Fibroblast of the aortic adventitia (primary cell): ENCODE measurements at places on chromosomes 7 and 10. TPM values are rescaled to one million over a fixed set of nuclear protein-coding genes. Genes with fewer than 3 reads are reported as not detected.
A peak's percentile ranks its signal among the peaks of the same experiment; 100 is the strongest.

SH2D4B gene
- total RNA-seq = not detected in 2 replicates

PRSS2 gene
- total RNA-seq = not detected in 2 replicates

PPP1R17 gene
- total RNA-seq = not detected in 2 replicates

CNTNAP2 gene
- under 0.01 TPM in 1 of 2 replicates, not detected in the other for total RNA-seq

TNKS2 gene
- 41.5 and 51.2 TPM in 2 replicates for total RNA-seq

SEMA4G gene
- total RNA-seq = 0.25 and 0.81 TPM in 2 replicates

IFIT1B gene
- not detected in 2 replicates for total RNA-seq

EMX2 gene
- total RNA-seq = 0.18 and 1.1 TPM in 2 replicates

PDE6C gene
- total RNA-seq = not detected in 2 replicates

EPO gene
- total RNA-seq = not detected in 2 replicates

GRID1 gene
- total RNA-seq = not detected in 2 replicates

GRCh38 chr10:29313071-29313470 is 24.2 kb downstream of the LYZL1 start:
- DNase-seq = no peak

DNA sequence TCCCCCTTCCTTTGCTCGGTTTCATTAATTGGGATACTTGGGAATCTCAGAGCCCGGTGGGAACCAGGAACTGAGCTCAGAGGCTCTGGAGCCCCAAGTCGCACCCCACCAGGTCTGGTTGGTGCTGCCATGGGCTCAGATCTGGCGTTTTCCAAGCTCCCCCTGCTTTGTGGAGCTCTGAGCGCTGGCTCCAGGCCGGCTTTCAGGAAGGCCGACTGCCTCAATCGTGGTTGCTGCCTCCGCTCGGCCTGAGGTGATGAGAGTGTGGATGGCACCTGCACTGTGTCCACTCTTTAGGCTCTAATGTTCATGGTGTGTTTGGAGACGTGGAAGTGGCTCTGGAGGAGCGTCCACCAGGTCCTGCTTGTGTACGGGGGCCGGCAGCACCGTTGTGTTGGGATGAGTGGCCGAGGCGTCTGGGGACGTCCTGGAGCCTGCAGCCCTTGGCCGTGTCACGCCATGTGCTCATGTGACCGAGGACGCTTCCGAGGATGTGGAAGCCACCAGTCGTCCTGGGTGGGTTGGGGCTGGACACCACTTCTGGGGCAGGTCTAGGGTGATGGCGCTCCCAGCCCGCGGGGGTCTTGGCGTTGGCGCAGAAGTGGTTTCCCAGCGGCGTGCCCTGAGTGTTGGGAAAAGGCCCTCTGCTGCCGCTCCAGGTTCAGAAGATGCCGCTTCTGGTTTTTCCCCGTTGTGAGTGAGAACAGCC is 8.2 kb downstream of the INPP5A start:
- no peak for DNase-seq

DNA sequence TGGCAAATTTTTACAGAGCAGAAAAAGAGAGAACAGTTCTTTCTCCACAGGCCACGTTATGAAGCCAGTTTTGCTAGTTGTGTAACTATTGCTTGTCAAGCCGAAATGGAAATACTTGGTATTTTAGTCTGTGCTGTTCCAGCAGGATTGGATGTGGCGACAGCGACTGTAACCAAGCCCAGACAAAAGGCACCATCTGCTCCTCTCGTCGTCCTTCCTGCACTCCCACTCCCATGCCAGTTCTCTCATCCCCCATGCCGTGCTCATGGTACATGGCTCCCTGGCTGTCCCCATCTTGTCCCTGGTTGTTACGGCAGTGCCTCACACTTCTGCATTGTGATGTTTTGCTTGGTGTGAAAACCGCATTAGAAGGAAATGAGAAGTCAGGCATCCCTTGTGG is 185.7 kb upstream of the FZD8 start:
- no peak for DNase-seq

- no peak for DNase-seq
Measured at GRCh38 chr10:93139059-93139655, 65.5 kb downstream of the CYP26A1 start.

- DNase-seq = no peak
Measured at GRCh38 chr10:103066141-103067098, 126.7 kb downstream of the NT5C2 start.

GRCh38 chr10:69759641-69760040 is 42.1 kb upstream of the COL13A1 start:
- no peak for DNase-seq

DNA sequence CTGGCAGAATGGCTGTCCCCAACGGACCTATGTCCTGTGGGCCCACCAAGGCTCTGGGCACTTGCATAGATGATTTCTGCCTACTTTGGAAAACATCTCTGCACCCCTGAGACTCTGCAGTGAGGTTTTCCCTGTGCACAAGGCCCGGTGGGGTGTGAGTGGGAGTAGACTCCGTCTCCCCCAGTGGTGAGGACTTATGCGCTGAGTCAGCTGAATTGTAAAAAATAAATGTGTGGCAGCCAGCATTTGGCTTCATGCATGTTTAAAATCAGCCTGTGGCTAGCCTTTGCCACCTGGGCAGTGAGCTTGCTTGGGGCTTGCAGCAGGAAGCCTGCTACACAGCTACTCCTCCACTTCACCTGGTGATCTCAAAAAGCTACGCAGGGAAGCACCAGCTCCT is 139.3 kb upstream of the WDR11 start:
- no peak for DNase-seq

- no peak for DNase-seq
Measured at GRCh38 chr10:104678658-104679057, 37.6 kb downstream of the SORCS3 start.

DNA sequence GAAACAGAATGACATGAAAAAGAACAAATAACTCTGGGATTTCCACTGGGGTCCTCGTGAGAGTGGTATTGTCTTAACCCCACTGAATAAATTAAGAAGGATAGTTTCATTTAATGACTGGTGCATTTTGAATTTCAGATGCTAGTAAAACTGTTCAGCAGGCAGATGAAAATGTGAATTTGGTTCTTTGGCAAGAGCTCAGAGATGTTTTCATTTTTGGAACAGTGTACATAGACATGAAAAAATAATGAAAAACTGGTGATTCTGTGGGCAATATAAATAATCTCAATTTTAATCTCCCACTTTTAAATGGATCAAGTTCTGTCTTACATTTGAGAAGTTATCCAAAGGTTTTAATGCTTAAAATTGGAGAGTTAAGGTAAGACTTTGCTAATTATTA is 84.1 kb downstream of the TRIL start:
- DNase-seq = no peak

DNA sequence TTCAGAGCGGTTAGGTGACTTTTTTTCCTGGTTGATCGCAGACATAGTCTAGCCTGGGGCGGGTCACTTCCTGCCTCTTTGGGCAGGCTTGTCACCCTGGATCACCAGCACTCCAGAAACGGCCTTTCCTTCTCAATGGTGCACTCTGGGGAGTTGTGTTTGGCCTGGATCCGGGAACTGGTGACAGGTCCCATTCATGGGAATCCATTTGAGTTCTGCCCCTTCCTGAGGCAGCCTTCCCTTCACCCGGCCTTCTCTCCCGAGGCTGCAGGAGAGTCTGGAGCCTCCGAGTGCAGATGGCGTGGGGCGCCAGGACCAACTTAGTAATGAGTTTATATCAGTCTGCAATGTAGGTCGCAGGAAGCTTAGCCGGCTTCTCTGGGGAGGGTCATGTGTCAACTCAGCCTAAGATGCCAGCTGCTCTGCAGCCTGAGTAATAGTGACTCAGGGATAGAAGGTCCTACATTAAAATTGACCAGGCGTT is 54.2 kb downstream of the TACR2 start:
- DNase-seq = peak; percentile 75

DNA sequence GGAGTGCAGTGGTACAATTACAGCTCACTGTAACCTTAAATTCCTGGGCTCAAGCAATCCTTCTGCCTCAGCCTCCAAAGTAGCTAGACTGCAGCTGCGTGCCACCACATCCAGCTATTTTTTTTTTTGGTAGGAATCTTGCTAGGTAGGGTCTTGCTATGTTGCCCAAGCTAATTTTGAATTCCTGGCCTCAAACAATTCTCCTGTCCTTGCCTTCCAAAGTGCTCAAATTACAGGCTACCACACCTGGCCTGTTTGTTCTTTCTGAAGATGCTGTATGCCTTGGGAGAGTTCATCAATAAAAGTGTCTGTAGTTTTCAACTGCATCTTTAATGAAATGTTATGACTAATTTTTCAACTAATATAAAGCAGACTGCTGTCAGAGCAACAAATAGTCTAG is 452 bp downstream of the SAMD9 start:
- no peak for DNase-seq

DNA sequence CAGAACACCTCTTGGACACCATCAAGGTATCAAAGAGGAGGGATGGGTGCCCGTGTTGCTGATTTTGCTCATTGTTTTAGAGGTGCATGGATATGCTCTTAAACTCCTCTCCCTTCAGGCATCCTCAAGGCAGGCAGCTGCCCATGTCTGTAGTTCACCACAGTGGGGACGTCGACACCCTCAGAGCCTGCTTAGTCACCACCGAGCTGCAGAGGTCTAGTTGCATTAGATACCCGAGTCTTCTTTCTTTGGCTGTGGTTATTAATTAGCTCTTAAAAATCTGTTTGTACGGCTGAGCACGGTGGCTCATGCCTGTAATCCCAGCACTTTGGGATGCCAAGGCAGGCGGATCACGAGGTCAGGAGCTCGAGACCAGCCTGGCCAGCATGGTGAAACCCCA is 24.7 kb upstream of the TSPAN13 start:
- no peak for DNase-seq

GRCh38 chr7:28835800-28836199 is 122.3 kb downstream of the TRIL start:
- DNase-seq = no peak

- peak; percentile 44 for DNase-seq
Measured at GRCh38 chr7:115356999-115357702, 435.3 kb downstream of the MDFIC start.

DNA sequence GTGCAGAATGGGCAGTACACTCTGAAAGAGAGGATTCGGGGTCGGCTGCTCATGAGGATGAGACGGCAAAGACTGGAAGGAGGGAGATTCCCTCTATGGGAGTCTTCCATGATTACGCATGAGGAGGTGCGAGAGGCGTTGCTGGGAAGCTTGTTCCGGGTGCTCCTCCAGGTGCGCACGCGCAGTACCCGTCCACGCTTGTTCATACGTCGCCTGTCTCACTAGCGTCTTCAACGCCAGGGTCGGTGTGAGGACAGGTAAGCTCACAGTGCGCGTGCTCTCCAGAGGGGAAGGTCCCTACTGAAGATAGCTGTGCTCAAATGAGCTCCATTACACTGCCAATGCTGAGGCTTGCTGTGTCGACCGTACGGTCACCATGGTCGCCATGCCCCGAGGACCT is 39.3 kb upstream of the BNIP3 start:
- no peak for DNase-seq

GRCh38 chr7:148368562-148368961 is 222.0 kb upstream of the C7orf33 start:
- no peak for DNase-seq

GRCh38 chr10:104540181-104540580 is 100.9 kb upstream of the SORCS3 start:
- no peak for DNase-seq

GRCh38 chr7:111138193-111138569 is 47.3 kb downstream of the LRRN3 start:
- peak; percentile 35 for DNase-seq

DNA sequence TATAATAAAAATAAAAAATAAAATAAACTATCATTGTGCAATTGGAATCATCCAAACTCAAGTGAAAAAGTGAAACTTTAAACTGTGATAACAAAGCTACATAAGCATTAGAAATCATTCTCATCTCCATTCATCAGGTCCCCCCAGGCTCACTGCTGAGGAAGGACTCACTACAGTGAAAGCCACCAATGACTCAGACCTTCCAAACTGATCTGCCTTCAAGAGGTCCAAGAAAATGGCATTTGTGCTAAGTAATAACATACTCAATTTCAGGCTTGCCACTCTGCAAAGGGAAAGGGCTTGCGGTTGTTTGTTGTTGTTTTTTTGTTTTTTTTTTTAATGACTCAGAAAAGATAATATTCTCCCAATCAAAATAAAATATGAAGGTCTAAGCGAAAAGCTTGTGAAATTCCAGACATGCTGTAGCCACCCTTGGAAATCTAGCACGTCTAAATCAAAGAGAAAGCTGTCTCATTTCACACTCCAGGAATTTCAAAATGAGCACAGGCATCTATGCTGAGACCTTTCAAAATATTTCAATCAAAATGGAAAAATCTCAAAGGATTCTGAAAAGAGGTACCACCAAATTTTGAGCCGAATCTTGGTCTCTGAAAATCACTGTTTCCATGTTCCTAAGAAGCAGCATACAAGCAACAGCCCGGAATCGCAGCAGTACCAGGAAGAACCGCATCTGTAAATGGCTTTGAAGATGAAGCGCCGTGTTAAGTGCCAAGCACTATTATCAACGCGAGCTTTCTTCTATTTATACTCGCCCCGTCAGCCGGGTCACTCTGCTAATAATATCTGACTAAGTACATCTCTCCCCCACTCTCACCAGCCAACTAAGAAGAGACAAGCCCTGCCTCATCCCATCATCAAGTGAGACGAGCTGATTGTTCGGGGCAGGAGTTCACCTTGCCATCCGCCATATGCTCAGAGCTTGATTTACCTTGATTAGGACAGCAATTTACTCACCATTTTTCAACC is 13.5 kb downstream of the SFMBT2 start:
- DNase-seq = no peak

GRCh38 chr10:100570506-100570905 is 34.8 kb downstream of the HIF1AN start:
- no peak for DNase-seq

DNA sequence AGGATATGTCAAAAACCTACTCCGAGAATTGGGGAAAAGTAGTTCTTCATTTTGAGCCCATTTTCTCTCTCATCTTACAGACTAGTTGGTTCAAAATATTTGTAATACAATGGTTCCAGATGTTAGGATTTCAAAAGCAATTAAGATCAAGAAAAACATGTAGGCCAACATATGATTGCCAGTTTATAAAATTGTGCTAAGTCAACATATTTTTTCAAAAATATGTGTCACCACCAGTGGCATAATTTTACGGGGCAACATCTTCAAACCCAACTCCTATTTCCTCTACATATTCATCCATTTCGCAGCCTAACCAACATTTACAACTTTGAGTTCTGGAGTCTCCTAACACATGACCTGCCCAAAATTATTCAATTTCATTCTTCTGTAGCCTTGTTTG is 514.5 kb upstream of the TPK1 start:
- DNase-seq = no peak

DNA sequence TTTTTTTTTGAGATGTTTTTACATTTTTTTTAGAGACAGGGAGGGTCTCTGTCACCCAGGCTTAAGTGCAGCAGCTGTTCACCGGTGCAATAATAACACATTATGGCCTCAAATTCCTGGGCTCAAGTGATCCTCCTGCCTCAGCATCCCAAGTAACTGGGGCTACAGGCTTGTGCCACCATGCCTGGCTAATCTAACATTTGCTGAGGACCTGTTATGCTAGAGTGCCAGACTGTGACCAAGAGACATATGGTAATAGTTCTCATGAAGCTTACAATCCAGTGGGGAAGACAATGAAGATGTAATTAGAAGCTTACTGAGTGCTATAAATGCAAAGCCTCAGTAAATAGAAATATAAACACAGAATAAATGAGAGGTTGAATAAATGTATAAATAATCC is 17.6 kb upstream of the ORC5 start:
- no peak for DNase-seq
